Ascending aorta (tissue), 2 donors: ENCODE measurements at places on chromosomes 4 and X.

DNA sequence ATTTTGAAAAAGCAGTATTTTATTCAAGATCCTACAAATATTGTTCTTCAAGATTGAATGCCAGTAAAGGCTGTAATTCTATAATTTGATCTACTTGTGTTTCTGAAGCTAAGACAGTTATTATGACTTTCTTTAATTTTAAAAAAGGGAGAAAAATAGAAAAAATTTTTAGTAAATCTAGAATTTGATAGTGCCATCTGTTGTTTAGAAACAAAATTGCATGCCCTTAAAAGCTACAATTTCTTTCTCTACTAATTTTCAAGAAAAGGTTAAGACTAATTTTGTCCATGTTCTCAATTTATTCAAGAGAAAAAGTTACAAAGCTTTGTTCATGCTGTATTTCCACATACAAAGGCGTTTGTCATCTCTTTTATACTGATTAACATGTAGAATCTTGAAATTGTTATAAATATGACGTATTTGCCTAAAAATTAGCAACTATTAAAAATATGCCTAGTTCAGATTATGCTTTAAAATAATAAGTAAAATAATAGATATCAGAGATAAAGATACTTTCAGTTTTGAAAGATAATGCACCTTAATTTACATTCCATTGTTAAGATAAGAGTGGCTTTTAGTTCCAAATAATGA, 25.6 kb upstream of the MMRN1 start:
- DNase-seq: no peak

- DNase-seq: no peak
These were observed 8.3 kb upstream of the SPP1 start for GRCh38 chr4:87967193-87967592.

- DNase-seq: no peak
These were observed 98.4 kb upstream of the ACSL4 start for GRCh38 chrX:109831326-109831985.

DNA sequence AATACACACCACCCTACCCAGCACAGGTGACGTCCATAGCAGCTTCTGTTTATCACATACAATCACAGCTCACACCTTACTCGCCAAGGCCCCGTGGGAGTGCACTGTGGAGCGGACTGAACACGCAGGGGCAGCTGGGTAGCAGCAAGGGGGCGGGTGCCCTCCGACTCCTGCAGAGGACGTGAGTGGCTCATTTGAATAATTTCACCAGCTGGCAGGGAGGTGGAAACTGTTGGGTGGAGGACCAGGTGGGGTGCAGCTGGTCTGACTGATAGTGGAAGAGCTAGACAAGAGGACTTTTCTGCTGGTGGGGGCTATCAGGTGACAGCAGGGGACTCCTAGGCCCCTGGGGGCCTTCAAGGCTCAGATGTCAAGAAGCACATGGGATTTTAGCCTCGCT, 16.3 kb downstream of the MAN2B2 start:
- DNase-seq: no peak

GRCh38 chr4:120725639-120726580, 196.6 kb downstream of the PRDM5 start:
- no peak for DNase-seq

DNA sequence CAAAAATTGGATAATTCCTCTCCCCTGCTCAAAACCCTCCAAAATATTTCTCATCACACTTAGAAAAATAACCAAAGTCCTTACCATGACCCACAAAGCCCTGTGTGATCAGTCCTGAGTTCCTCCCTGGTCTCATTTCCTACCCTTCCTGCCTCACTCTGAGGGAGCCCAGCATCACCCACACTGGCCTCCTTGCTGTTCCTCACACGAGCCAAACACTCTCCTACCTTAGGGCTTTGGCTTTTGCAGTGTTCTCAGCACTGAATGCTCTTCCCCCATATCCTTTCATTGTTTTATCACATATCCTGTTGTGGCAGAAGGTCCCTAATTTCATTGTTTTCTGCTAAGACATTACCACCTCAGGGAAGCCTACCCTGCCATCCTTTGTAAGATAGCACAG, 12.2 kb downstream of the MGAT4D start:
- DNase-seq: no peak

GRCh38 chr4:4720646-4721045, 138.8 kb upstream of the MSX1 start:
- DNase-seq: no peak

DNA sequence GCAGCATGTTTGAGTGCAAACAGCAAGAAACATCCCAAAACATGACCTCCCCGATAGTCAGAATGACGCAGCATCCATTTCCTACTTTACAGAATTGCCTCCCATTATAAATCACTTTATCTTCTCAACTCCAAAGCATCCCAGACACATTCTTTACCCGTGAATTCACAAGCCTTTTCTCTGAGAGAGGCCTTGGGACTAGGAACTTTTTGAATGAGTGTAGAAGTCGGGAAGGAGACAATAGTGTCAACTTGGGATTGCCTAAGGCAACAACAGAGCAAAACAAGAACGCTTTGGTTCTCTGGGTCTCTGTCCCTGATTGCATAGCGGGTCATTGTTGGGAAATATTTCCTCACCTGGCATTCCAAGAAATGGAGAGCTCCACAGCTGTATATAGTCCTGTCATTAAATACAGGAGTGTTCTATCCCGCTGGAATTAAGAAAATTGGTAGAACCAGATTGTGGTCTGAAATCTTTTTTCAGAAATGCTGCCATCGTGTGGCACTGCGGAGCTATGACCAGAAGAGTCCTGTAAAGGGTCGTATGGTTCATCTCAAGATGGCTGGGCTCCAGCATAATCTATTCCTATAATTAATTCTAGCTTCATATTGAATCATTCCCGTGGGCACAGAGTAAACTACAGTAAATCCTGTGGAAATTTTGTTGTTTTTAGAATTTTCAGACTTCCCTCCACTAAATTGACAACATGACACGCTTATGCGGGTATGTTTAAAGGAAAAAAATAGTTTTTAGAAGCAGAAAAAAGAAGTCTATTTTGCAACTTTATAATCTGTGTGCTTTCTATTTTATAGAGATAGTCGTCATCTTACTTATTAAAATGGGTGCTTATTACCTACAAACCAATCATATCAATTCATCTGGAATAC, 2.0 kb upstream of the SPP1 start:
- DNase-seq: no peak

- no peak for DNase-seq
These were observed 23.4 kb upstream of the PPP3CA start for GRCh38 chr4:101370663-101371210.

DNA sequence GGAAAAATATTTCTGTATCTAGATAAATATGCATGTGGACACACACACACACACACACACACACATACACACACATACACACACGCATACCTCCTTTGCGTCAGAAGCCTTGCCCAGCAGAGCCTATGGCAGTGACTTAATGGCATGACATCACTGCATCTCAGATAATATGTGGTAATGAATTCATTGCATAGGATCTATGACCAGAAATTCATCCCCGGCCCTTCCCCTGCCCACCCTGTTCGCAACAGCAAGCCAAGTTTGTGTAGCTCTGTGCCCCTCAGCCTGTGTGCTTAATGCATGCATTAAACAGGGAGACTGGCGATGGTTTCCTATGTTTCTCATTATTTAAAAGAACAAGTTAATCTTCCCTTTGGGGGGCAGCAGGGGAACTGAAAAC, 120.7 kb downstream of the NKX6-1 start:
- DNase-seq: no peak

DNA sequence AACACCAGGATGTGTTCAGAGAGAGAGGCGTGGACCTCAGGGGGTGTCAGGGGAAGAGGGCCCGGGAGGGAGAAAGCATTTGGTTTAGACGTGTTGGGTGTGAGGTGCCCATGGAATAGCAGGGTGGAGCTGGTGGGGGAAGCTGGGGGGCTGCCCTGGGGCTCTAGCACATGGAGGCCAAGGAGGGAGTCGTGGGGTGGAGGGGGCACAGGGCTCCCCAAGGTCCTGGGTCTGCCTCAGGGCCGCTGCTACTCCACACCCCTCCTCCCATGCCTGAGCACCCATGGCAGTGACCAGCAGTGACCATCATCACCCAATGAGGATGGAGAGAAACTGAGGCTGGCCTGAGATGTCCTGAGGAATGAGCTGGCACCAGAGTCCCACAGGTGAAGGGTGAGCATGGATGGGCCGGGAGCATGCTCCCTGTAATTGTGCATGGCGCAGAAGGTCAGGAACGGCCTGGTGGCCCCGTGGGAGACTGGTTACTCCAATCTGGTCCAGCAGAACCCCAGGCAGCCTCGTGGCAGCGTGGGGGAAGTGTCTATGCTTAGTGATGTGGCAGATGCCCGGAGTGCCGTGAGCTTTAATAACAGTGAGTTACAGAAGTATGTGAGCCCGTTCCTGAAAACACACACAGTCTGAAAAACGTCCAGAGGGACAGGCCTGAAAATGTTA, 69.4 kb upstream of the GPR78 start:
- DNase-seq: no peak

- DNase-seq: peak; percentile 95
These were observed 45.7 kb downstream of the PRPS1 start for GRCh38 chrX:107673933-107674479.

- DNase-seq: no peak
These were observed 4.9 kb upstream of the TXK start for GRCh38 chr4:48138936-48139335.

- DNase-seq: no peak
These were observed 83.8 kb upstream of the HHIP start for GRCh38 chr4:144562019-144562705.

GRCh38 chr4:154491341-154492271, at the start of gene DCHS2:
Gene DCHS2, minus strand, starts transcription at chr4:154491799. Its CDS starts 444 bp downstream, at chr4:154491355.
- DNase-seq: no peak

GRCh38 chrX:120207009-120207605, 43.5 kb upstream of the ZBTB33 start:
- DNase-seq: no peak

- no peak for DNase-seq
These were observed 79.7 kb downstream of the BCOR start for GRCh38 chrX:40018041-40018440.

DNA sequence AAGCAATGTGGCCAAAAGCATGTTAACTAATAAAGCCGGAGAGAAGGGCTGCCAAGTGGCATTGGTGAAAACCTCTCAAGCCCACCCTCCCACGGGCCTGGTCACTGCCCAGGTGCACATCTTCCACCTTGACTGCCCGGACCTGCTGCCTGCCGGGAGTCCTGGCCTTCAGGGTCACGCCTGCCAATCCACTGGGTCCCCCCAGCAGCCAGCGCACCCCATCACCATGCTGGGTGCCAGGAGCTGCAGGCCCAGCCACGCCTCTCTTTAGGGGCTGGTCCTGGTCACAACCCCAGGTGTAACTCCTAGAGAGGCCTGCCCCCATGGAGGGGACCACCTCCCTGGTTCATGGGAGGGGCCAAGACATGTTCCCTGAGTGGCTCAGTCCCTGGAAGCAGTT, 66.4 kb downstream of the PSAPL1 start:
- no peak for DNase-seq
